ENCODE measurements at places on chromosomes 7 and 10.

DNA sequence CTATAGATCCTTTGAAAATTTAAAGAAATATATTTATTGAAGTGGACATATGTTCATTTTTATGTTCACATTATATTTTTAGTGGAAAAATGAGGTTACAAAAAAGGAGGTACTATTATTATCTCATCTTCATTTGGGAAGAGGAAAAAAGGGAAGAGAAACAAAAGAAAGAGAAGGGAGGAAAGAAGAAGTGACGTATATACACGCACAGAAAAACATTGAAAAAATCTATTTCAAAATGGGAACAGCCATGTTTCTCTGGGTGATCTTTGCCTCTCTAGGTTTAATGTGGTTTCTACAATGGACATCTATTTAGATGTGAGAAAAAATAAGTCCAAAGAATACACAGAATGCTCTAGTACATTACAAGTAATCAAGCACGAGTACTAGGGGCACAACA, 14.8 kb downstream of the ANK3 start:
- no peak for DNase-seq

DNA sequence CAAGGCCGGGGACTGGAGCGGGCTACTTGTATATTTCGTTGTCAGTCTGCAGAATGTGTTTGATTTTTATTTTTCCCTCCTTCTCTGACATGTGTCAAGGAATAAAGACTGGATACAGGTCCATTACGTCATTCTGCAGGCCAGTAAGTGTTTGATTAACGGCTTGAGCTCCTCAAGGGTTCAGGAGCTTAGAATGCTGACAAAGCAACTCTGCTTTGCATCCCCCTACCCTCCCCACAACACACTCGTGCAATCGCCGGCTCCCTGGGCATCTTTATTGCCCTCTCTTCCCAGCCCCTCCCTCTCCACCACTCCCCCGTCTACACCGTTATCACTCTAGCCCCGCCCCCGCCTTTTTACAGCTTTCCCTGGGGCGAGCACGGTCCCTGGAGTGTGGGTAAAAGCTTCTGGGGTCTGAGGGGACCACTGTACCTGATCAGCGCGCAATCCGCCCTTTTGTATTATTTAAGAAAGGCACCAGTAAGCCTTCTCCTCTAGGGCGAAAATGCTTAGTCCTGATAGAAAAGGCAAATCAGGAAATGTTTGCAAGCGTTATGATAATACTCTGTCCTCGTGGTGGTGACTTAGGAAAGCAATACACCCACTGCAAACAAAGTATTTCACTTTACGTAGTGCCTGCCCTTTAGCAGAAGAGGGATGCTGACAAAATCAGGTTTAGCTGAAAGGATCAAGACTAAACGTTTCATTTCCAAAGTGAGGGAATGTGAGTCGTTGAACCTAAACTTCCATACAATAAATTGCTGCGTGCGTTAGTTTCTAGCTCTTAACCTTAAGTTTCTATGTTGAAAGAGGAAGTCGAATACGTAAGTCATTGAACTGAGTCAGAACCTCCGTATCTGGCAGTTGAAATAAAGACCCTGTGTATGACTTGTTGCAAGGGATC, 1.4 kb upstream of the CREB5 start:
- peak; percentile 24 for DNase-seq

- DNase-seq, result no peak
Observed at GRCh38 chr7:34034728-34035127, 129.4 kb downstream of the BMPER start.

- no peak for DNase-seq
Observed at GRCh38 chr10:132497861-132498561, 39.6 kb upstream of the INPP5A start.

Data from LHCN-M2 (cell line).